ENCODE measurements at places on chromosomes 7 and 10.

DNA sequence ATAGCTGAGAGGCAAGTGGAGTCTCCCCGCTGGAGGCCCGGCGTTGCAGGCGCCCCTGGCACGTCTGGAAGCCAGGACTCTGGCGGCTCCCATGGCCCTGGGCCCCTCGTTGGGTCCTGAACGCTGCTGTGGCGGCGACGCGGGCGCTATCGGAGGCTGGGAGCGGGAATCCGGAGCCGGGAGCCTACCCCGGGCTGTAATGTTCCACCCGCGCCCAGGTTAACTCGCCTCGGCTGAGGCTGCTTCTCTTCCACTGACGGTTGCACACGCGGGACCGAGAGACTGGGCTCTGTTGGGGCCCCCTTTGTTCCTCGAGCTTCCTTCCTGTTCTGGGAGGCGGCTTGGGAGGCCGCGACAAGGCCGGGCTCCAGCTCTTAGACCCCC is 1.3 kb upstream of the HOXA5 start:
- DNase-seq = no peak

DNA sequence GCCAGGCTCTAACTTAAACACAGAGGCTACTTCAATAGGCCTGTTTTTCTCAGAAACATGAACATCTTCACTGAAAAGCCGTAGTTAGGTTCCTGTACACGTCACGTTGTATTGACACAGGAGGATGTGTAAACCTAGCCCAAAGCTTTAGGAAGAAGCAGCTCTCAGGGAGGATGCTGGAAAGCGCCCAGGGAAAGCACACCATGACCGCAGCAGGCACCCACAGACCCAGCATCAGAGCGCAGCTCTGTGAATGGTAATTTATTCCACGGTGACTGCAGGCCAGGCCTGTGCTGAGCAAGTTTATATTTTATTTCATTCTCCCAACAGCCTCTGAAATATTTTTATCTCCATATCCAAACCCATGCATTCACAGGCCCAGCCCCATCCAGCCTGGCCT is 51.1 kb downstream of the ASB13 start:
- no peak for DNase-seq

- DNase-seq = no peak
Observed at GRCh38 chr7:142632271-142633134, 116.8 kb upstream of the PRSS1 start.

DNA sequence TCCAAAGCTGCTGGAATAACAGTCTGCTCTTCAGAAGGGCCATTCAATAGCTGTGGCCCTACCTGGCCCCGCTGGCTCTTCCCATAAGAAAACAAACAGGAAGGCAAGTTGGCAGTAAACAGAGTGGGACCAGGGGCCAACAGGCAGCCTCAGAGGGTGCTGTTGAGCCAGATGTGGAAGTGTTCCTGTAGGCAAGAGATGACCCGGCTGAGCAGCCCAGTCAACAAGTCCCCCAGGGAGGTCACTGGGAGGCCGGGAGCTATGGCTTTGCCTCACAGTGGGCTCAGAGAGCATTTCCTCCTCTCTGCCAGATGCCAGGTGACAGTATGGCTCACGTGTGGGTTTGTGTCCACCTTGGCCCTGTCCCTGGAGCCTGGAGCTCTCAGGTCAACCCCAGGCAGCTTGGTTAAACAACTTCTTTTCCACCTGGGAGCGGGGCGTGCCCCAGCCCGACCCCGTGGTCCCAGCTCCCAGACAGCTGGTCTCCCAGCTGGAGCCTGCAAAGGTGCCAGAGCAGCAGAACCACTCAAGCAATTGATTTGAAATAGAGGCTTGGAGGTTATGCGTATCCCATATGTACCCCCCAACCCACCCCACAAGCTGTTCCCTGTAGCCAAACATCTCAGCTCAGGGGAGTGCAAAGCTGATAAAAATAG is 33.8 kb upstream of the LOXL4 start:
- DNase-seq = no peak

GRCh38 chr10:92076722-92077121 is 153.2 kb downstream of the BTAF1 start:
- DNase-seq = no peak

GRCh38 chr7:95578299-95578855 is 17.9 kb downstream of the PDK4 start:
- no peak for DNase-seq

DNA sequence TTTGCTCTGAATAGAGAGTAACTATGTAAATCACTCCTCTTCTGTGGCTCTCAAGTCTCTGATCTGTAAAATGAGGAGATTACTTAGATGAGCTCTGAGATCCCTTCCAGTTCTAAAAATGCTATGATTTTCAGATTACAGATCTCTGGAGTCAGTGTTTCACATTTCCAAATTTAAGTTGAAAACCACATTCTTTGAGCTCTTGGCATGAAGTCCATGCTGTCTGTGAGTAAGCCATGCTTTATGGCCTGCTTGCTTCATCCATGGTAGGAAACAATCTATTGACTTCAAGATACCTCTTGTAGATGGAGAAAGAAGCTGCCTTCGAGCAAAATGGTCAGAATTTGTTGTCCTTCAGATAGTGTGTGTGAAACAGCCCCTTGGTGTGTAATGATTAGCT is 64.9 kb downstream of the CELF2 start:
- no peak for DNase-seq

DNA sequence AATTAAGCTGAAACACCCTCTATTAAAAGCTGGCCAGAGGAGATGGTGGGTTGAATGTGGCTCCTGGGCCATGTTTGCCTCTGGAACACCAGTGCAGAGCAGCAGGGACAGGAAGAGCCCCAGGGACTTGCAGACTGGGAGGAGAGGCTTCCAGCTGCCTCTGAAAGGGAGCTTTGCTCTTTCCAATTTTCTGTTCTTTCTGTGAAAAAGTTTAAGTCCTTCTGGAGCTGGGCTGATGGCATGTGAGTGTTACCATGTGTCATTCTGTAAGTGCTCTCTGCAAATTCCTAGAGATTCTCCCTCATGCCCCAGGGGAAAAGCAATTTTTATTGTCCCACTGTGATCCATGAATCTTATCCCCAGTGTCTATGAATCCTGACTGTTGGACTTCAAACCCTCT is 112.8 kb upstream of the LANCL2 start:
- no peak for DNase-seq

- DNase-seq = no peak
Observed at GRCh38 chr7:133412942-133413341, 160.1 kb downstream of the EXOC4 start.

- DNase-seq = no peak
Observed at GRCh38 chr10:51046654-51047053, 27.6 kb upstream of the PRKG1 start.

- no peak for DNase-seq
Observed at GRCh38 chr7:37831244-37831643, 17.2 kb upstream of the NME8 start.

- DNase-seq = no peak
Observed at GRCh38 chr10:115941361-115941771, 331.6 kb downstream of the GFRA1 start.

GRCh38 chr7:112152186-112152585 is 54.0 kb downstream of the DOCK4 start:
- DNase-seq = no peak

GRCh38 chr10:59997827-59998525 is 91.6 kb upstream of the CCDC6 start:
- DNase-seq = no peak

- DNase-seq = no peak
Observed at GRCh38 chr10:94403380-94404213, 1.3 kb downstream of the TBC1D12 start.

GRCh38 chr10:52440612-52441285 is 126.7 kb downstream of the DKK1 start:
- DNase-seq = no peak

- no peak for DNase-seq
Observed at GRCh38 chr10:24174014-24174413, 34.9 kb upstream of the KIAA1217 start.

DNA sequence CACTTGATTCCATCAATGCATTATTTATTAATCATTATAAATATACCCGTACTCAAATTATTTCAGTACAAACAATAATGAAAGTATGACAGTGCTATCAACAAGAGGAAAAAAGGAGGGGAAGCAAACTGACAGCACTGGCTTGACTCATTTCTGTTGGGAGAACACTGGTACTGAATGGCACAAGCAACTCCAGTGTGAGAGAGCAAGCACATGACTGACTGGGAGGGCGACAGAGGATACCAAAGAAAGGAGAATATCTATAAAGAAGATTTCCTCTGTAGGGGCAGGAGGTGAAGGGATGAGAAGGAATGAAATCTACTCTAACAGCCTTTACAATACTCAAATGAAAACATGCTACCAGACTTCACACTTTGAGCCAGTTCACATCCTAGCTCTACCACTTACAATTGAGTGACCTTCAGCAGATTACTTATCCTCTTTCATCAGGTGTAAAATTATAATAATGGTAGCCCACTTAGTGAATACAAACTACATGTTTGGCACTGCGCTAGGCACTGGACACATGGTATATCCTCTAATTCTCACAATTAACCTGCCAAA is 1.5 kb downstream of the USP54 start:
- no peak for DNase-seq

DNA sequence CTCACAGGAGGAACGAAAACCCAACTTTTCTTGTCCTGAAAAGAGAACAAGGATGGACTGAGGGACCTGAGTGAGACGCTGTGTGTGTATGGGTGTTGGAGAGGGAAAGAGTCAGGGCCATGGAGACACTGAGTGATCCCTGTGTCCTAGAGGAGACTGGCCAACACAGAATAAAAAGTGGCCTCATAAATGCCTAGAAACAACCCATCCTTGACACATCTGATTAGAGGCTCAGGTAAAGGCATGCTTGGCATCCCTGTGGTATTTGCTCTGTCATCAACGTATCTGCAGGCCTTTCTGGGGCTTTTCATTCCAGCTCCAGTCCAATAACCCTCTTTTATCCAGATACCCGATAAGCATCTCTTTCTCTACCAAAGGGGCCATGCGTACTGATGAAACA is 86.3 kb downstream of the FGFR2 start:
- no peak for DNase-seq

GRCh38 chr7:65975814-65976445 is 6.1 kb downstream of the GUSB start:
- no peak for DNase-seq

- no peak for DNase-seq
Observed at GRCh38 chr10:103622935-103623574, 129.6 kb downstream of the NEURL1 start.

GRCh38 chr7:24942226-24942625 is 37.8 kb downstream of the OSBPL3 start:
- no peak for DNase-seq

- no peak for DNase-seq
Observed at GRCh38 chr10:52533986-52534385, 219.9 kb downstream of the DKK1 start.

DNA sequence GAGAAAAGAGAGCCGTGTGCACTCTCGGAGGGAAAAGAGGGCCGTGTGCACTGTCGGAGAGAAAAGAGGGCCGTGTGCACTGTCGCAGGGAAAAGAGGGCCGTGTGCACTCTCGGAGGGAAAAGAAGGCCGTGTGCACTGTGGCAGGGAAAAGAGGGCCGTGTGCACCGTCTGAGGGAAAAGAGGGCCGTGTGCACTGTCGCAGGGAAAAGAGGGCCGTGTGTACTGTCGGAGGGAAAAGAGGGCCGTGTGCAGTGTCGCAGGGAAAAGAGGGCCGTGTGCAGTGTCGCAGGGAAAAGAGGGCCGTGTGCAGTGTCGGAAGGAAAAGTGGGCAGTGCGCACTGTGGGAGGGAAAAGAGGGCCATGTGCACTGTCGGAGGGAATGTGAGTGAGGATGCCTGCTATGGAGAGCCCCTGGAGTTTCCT is 188.7 kb downstream of the DNAJB6 start:
- DNase-seq = no peak

- no peak for DNase-seq
Observed at GRCh38 chr10:95096143-95096542, 26.8 kb upstream of the CYP2C8 start.

- DNase-seq = peak; percentile 25
Observed at GRCh38 chr10:31759124-31759798, 169.4 kb downstream of the ARHGAP12 start.

GRCh38 chr7:129434675-129435318 is 565 bp downstream of the STRIP2 start:
- no peak for DNase-seq

DNA sequence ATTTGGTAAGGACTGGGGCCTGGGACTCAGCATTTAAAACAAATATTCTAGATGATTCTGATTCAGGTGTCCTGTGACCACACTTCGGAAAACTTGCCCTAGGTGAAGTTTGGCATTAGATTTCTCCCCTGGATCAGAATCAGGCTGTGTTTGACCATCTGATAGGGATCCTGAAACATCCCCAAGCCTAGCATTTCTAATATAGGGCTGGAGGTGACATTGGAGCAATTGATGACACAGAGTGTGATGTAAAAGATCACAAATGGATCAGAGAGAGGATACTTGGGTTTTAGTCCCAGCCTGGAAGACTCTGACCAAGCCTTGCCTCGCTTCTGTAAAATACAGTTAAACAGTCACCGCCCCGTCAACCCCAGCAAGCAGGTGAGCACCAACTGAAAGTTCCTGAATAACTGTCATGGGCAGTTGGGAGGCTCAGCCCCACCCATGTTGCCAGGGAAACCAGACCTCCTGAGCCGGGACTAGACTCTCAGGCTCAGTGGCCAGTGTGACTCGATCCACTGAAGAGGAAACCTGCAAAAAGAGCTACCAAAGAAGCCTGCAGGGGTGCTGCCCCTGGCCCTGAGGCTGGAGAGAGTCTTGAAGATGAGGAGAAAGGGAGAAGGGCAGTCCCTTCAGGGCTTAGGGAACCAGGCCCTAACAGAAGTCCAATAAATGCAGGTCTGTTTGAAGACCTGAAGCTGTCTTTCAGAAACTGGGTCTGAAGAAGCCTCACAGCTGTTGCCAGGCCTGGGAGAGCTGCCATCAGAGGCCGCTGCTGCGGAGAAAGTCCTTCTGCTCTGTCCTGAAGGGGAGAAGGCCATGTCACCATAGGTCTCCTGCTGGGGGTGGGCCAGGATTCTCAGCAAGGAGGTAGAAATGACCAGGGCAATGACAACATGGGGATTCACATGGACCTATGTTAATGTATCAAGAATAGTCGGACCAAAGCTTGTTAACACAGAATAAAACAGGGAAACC is 126.1 kb upstream of the KCNMA1 start:
- no peak for DNase-seq

DNA sequence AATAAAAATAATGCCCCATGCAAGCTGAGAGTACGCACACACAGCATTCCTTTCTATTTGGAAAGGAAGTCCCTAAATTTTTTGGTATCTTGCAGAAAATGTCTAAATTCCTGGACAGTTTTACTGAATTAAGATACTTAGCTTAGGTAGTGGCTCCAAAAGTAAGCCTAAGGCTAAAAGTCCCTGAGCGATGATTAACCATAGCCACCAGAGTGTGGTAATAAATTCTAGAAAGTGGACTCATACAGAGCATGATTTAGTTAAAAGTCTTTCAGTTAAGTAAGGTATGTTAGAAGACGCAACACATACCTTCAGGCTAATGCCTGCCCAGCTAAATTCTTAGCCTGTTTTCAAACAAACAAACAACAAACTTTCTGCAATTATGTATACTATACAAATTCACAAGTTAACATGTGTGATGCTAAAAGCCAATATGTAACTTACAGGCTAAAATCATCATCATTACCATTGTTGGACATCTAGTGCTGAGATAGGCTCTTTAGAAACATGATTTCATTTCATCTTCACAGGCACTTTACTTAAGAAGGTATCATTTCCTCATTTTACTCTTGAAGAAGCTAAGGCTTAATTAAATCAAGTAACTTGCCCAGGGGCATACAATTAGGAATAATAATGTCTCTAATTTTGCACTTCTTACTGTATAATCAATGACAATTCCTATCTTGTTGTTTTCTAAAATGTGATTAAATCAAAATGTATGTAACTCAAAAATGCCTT is 261.4 kb upstream of the YAE1 start:
- DNase-seq = no peak
